Stimulated activated CD8-positive, alpha-beta memory T cell treated with anti-CD3 and anti-CD28 coated beads, Interleukin-7, amount 100 ng/mL, for 4 hours (primary cell): ENCODE measurements at places on chromosomes 3 and 15.

DNA sequence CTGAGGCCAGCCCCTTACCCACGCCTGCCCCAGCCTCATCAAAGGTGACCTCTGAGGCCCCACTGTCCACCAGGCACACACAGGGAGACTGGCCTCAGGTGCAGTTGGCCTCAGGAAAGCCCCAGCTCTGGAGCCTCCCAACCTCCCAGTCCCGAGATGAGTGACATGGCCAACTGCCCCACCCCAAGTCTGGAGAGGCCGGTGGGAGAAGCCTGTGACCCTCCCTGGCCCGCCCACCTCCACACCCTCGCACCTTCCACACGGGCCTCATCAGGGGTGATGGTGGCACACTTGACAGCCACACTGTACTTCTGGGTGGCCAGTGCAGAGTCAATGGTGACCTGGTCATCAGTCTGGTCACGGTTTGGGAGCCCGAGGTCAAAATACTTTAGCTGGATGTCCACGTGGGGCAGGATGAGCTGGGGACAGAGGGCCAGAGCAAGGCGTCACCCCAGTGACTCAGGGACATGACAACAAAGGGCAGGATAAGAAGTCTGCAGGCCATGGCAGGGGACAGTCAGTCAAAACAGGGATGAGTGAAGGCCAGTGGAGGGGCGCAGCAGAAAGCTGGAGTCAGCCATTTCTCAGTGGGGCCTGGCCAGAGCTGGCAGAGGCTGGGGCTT, 11.9 kb downstream of the IDH2 start:
- no peak for DNase-seq

- no peak for DNase-seq
Observed at GRCh38 chr3:50248387-50248786, 12.4 kb downstream of the GNAI2 start.

DNA sequence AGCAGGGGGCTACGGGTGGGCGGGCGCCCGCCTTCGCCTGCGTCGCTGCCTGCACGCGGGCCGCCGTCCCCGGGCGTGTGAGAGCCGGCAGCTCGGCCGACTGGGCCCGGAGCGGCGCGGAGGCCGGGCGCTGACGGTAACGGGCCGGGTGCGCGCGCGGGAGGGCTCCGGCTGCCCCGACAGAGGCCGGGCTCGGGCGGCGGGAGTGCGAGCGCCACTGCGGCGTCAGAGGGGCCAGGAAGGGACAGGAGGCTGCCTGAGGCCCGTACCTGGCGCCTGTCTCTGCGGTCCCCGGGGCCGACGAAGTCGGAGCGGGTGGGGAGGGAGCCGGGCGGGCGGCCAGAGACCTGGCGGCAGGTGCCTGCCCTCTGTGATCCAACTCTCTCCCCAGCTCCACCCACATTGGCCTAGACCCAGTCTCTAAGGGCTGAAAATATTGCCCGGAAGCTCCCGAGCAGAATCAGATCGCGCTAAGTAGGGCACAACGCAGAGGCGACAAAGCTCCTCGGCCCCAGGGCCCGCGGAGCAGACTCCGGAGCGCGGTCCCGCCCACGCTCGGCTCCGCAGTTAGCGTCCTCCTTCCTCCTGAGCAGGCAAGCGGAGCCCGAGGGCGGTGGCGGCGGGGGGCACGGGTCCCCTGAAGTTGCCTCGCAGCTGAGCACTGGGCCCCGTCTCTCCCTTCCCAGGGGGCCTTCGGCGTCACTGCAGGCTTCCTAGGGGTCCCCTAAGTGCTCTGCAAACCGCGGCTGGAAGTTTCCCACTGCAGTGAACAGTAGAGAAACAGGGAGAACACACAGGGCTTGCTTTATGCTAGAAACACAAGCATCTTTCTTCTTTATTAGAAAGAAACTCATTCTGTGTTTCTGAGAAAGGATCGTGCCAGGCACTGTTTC, at the start of gene MAN2A2:
TSS of gene MAN2A2 (plus strand) at position 463 of the 893 bp plus-strand sequence. CDS start 906 bp downstream, outside the sequence.
- DNase-seq, result peak; percentile 59

- no peak for DNase-seq
Observed at GRCh38 chr3:54347060-54347459, 224.7 kb downstream of the CACNA2D3 start.

GRCh38 chr15:65389226-65389625, 11.4 kb upstream of the IGDCC3 start:
- no peak for DNase-seq

- no peak for DNase-seq
Observed at GRCh38 chr3:119099785-119100184, 46.2 kb upstream of the TEX55 start.

- no peak for DNase-seq
Observed at GRCh38 chr15:73391128-73391872, 22.5 kb upstream of the HCN4 start.

GRCh38 chr3:153944084-153944483, 177.1 kb upstream of the ARHGEF26 start:
- no peak for DNase-seq
